Central memory CD8-positive, alpha-beta T cell (primary cell): ENCODE measurements at places on chromosomes 2 and 18.

- no peak for DNase-seq
These were observed 230.8 kb upstream of the RAB6C start for GRCh38 chr2:129748653-129749052.

- DNase-seq = no peak
These were observed 1672.7 kb upstream of the TMEFF2 start for GRCh38 chr2:193867454-193867853.

DNA sequence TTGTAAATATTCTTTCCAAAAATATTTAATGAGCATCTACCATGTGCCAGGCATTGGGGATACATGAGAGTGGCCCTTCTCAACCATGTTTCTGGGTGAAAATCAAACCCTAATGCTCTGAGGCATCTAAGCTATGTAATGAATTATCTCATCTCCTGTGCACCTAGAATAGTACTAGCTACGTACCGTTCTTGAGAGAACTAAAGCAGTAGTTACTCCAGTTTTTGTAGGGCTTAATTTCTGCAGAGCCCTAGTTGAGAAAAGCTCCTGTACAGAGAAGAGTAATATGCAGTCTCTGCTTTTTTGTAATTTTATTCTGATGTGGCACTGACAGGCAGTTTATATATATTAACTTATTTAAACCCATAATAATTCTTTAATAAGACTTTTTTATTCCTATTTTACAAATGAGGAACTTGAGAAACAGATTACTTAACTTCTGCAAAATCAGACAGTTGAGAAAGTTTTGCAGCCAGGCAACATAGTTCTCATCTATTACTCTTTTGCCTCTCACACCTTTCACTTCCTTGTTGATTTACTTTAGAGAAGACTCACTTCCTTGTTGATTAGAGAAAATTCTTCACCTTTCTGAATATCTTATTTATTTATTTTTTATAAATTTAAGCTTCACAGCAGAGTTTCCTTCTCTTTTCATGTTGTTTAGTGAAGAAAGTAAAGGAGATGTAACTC, 3.1 kb downstream of the SPOPL start:
- no peak for DNase-seq

GRCh38 chr2:241665731-241666440, 20.7 kb downstream of the DTYMK start:
- DNase-seq = no peak

- DNase-seq = no peak
These were observed 298.1 kb downstream of the GALR1 start for GRCh38 chr18:77547757-77548156.

- no peak for DNase-seq
These were observed 62.7 kb upstream of the KIF5C start for GRCh38 chr2:148812306-148812705.

- DNase-seq = no peak
These were observed 662.1 kb downstream of the LRP1B start for GRCh38 chr2:141468761-141469160.

DNA sequence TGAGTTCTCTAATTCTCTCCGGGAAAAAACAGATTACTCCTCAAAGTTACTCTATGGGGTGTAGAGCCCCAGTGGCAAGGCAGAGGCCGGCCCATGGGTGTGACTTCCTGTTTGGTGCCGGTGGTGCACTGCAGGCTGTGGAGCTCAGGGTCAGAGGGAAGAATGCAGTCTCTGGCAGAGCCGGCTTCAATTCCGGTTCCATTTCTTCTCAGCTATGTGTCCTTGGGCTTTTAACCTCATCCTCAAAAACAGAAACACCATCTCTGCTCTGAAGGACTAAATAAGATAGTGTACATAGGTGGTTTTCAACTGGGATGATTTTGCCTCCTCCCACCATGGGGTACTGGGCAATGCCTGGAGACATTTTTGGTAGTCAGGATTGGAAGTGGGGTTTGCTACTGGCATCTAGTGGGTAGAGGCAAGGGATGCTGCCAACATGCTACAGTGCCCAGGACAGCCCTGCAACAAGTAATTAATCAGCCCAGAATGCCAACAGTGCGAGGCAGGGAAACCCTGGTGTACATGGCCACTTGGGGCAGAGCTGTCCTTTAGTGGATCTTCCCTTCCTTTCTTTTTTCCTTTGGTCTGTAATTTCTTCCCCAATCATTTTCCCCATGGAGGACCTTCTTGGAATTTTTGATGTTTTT, 81.2 kb downstream of the INSIG2 start:
- no peak for DNase-seq

- no peak for DNase-seq
These were observed 92.1 kb downstream of the AOX1 start for GRCh38 chr2:200677721-200678532.

DNA sequence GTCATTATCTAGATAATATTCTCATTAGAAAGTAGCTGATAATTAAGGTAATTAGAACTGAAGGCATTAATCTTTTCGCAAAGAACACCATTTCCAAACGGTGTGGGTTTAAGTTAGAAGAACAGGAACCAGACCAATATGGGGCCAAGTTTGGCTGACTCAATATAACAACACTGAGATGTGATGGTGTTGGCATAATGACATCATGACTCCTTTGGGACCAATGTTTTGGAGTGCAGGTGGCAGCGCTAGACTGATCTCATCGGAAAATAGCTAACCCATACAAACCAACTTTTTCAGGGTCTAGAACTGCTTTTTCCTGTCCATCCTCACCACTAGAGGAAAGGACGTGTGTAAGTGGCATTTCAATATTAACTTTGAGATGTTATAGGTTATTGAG, 1171.7 kb upstream of the ZEB2 start:
- no peak for DNase-seq

DNA sequence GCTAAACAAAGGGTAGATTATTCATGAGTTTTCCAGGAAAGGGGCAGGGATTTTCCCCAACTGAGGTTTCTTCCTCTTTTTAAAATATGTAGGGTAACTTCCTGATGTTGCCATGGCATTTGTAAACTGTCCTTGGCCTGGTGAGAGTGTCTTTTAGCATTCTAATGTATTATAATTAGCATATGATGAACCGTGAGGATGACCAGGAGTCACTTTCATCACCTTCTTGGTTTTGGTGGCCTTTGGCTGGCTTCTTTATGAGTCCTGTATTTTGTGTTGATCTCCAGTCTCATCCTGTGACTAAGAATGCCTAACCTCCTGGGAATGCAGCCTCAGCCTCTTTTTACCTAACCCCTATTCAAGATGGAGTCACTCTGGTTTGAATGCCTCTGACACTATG, 391.0 kb upstream of the LINC00305 start:
- DNase-seq = no peak

GRCh38 chr2:48411046-48411445, 118.9 kb upstream of the STON1 start:
- no peak for DNase-seq

DNA sequence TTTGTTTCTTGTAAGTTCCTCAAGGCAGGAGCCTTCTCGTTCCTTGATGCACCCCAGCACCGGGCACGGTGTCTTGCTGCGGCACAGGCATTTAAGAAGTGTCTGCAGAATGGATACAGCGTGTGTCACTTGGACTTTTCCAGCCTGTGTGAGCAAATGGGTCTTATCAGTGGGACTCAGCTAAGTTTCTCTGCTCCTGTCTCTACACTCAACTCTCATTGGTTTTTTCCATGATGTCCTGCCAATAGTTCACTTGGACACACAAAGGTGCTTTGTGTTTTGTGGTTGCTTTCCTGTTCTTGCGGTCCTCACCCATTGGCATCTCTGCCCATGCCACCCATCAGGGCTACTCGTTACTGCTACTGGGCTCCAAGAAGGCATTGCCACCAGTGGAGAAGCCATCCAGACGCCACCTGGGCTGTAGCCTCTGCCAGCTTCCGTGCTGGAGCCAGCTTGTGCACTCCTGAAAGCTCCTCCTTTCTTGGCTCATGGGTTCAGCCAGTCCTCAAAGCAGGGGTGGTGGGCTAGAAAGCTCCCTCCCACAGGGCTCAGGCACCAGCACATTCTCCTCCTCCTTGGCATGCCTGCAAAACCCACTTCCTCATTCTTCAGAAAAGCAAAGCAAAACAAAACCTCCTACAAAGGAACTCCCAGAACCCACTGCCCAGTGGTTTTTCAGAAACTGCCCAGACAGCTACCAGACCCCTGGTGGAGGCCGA, 41.4 kb downstream of the IL1R2 start:
- DNase-seq = no peak

- DNase-seq = no peak
These were observed 7.7 kb downstream of the SH3YL1 start for GRCh38 chr2:256094-256493.

GRCh38 chr2:12442476-12442847, 274.3 kb upstream of the TRIB2 start:
- DNase-seq = no peak

DNA sequence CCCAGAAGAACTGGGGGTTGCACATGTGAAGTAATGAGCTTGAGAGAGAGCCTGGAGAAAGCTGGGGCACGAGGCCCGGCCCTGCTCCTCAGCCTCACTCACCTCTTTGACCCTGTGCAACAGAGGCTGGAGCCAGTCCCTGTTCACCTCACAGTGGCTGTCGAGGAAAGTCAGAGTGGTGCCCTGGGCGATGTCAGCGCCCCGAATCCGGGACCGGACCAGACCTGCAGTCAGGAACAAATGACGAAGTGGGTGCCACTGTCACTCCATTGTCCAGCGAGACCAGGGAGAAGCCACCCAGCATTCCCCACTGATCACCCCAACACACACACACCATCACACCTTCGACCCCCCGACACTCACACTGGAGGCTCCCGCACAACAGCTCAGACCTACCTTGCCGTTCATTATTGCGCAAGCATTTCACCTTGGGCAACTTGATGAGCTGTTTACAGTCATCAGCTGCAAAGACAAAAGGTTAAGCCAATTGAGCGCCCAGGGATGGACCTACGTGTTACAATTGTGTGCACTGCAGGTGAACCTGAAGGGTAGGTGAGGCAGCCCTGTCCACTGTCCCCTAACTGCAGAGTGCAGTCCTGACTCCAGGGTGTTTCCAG, 148.4 kb upstream of the CAPN13 start:
- no peak for DNase-seq

DNA sequence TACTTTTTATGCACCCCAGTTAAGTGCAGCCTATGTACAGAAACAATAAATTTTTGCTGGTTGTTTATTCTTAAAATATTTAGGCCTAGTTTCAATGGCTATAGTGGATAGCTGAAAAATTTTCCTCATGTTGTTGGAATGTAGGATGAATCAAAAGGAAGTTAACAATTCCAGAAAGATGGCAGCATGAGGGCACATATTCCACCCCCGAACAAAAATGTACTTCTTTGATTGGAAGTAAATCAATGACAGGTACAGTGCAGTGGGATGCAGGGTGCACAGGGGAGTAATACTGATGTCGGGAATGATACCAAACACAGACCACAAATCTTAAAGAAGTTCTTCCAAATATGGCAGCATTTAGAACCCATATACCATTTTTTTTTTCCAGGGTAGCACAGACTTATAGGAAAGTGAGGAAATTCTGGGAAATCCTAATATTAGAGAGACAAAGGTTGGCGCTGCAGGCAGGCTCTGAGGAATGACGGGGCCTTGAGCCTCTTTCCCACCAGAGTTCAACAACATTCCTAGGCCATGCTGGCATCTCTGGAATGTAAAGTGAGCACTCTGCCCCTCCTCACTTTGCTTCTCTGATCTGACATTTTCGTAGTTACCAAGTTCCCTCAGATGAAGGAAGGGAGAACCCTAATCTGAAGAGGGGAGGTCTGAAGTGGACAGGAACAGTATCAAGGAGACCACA, 36.6 kb upstream of the IKZF2 start:
- DNase-seq = no peak

DNA sequence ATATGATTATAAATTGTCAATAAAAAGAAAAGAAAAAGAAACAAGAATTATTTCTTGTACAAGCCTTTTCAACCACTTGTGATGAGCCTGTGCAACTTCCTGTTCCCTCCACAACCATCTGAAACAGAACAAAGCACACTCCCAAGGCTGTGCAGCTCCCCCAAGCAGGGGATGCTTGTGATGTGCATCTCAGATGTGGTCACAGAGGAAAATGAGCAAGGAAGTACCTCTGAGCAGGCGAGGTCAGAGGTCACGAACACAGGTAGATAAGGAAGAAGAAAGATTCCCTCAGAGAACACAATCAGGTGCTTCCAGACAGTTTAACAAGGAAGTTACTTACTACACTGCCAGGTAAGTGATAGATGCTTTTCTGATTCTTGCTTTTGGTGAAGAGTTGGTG, 274.8 kb upstream of the SLC39A10 start:
- no peak for DNase-seq

DNA sequence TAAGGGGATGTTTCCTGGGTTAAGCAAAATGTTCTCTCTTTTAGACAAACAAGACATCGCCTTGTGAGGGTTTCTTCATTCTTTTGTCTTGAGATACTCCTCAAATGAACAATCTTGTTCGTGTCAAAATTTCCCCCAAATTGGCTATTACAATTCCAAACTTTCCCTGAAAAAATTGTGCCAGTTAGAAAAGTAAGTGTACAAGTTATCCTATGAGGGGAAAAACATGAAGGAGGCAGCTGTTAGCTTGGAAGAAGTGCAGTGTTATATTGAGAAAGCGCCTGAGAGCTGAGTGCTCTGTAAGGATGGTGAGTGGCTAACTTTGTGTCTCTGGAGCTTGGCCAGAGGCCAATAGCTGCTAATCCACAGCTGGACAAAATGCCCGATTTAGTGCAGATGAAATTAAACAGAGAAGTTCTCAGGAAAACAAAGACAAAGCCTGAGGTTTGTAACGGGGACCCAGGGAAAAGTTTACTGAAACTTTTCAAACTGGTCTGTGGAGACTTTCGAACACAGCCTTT, 14.1 kb upstream of the PLEKHH2 start:
- no peak for DNase-seq

DNA sequence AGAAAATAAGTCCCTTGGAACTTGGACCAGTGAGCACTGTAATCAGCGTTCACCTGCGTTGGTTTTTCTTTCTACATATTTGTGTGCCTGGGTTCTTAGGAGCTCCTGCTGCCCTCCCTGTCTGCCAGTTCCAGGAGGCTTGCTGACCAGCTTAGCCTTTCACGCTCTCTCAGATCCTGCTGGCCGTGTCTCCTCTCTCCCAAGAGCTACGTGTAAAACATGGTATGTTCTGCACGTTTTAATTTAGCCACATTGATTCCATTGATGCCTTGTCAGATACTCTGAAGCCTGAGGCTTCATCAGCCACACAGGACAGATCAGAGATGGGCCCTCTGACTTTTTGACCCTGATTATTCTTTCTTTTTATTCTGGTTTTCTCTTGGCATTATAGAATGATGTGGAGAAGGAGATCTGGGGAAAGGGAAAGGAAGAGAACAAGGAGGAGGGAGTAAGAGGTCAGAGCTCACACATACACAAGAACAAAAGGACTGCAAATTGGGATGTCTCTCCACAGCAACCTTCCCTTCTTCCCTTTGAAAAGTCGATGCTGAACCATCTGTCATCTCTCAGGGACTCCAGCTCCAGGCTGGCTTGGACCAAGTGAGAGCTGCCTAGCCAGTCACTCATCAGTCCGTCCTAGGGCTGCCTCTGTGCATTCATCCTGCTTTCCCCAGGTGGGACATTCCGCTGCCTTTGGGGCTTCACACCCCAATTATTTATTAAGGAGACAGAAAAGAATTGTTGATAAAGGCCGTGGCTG, 152.8 kb downstream of the PIK3C3 start:
- DNase-seq = no peak

DNA sequence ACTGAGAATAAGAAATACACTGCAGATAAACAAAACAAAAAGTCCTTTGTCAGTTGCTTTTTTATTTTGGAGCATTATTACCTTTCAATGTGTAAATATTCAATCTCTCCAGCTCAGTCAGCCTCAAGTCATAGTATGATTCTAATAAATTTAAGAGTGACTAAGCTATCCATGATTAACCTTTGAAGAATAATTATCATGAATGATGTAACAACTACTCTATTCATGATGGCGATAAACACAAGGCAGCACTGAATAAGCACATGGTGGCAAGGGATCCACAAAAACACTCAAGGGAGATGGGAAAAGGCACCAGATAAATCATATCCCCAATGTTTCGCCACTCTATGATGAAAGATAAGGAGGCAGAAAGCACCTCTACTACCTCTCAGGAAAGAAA, 67.0 kb downstream of the MAP4K3 start:
- DNase-seq = no peak
